Right ventricle myocardium inferior (tissue), 1 donor: ENCODE measurements at places on chromosomes 1 and 21.

GRCh38 chr1:230632273-230632873 is 9.9 kb upstream of the COG2 start:
- no peak for DNase-seq

DNA sequence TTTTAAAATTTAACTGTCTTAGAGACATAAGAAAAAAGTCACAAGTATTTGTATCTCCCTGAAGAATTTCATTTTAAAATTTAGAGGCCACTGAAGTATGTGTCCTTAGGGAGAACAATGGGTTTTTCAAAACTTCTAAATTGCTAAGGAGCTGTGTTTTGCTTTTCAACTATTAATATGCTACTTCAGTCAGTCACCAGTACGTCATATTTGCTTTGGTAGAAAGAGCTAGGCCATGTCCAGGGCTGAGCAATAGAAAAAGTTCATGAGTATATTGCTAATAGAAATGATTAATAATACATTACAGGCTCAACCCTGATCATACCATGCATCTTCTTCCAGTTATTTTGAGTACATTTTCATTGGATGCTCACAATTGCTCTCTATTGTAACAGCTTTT is 1.7 kb upstream of the SGIP1 start:
- no peak for DNase-seq

- DNase-seq, result no peak
Measured at GRCh38 chr21:22258821-22259220, 1260.6 kb downstream of the NCAM2 start.

DNA sequence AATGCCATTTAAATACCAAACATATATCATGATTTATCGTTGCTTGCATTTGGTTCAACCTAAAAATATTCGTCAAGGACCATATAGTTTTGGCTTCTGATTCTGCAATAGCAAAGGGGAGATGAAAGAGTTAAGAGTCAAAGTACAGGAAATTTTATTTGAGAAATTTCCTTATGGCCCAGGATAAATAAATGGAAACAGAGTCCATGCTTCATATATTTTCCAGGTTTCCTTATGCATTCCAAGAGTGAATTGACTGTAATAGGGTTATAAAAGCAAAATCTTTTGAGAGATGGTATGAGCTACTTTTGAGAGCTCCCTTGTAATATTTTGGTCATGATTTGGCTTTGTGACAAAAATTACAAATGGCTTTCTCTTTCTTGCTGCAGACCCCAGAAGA is 140.1 kb downstream of the HMCN1 start:
- no peak for DNase-seq

- DNase-seq, result no peak
Measured at GRCh38 chr1:94279462-94279861, 42.1 kb upstream of the ARHGAP29 start.

DNA sequence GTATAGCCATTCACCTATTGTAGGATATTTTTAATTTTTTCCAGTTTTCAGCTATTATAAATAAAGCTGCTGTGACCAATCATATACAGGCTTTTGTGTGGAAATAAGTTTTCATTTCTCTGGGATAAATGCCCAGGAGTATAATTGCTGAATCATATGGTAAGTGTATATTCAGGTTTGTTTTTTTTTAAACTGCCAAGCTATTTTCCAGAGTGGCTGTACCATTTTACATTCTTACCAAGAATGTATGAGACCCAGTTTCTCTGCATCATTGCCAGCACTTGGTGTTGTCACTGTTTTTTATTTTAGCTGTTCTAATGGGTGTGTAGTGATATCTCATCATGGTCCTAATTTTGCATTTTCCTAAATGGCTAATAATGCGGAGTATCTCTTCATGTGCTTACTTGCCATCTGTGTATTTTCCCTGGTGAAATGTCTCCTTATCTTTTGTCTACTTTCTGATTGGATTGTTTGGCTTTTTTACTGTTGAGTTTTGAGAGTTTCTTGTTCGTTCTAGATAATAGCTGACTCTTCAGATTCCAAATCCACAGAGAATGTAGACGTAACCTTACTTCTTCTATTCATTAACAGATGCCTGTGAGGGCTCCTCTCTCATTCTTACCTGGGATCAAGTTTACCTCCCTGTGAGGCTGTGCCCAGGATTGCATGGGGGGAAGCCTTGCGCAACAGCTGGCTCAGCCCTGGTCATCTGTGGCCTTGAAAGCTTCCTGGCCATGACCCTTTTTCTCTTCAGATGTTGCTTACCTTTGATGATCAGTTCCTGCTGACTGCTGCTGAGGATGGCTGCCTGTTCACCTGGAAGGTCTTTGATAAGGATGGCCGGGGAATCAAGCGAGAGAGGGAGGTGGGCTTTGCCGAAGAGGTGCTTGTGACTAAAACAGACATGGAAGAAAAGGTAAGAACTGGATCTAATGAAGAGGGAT is 42.6 kb downstream of the CFAP57 start:
- DNase-seq, result no peak

DNA sequence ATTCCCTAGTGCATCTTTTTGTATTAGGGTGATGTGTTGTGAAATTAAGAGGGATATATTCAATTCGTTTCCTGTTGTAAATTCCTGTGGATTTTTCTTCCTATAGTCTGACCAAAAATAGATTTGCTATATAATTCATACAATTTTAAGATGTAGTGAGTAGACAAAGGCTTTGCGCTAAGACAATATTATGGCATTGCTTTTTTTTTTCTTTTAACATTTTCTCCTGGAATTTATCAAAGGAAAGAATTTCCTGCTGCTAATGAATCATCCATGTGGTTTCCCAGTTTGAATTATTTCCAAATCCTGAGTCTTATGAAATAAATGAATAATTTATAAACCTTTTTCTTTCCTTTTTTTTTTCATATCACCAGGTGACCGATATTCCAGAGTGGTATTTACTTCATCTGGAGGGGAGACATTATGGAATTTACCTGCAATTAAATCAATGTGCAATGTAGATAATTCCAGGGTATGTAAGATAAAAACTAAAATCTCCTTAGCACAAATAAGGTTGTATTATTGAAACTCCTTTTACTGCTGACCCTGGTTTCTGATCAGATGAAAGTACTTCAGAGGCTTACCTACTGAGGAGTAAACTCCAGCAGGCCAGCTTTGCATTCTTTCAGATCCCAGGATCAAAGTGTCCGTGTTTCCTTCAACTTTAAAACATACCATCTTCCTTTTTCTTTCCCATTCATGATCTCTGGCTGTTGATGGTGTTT is 148.4 kb downstream of the TLR5 start:
- DNase-seq, result no peak

- DNase-seq, result no peak
Measured at GRCh38 chr1:25577134-25577920, 33.9 kb downstream of the LDLRAP1 start.

DNA sequence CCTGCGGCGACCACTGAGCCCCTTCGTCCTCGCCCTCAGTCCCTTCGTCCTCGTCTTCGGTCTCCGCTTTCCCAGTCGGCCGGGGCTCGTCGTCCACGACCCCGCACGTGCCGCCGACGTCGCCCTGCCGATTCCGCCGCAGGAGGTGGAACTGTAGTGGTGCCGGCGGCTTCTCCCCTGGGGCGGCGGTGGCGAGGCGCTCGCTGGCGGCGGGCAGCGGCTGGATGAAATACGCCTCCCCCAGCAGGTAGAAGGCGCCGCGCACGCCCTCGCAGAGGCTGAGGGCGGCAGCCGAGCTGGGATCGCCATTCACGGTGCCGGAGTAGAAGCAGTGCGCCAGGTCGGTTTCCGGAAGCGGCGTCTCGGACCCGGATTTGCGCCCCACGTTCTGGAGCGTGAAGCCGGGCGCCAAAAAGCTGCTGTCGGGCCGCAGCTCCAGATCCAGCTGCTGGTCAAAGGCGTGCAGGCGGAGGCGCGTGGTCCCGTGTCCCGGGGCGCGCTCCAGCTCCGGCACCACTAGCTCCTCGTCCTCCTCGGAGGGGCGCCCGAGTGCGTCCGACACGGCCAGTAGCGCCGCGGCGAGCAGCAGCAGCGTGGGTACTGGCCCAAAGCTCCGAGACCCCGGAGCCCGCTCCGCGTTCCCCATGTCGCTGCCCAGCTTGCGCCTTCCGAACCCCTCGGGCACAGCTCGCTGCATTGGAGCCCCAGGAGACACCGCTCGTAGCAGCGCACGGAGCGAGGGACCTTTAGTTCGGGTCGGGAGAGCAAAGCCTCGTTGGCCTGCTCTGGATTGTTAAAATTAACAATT is 747 bp downstream of the ADAMTS1 start:
- DNase-seq, result peak; percentile 80

- DNase-seq, result peak; percentile 85
Measured at GRCh38 chr1:180954005-180954800, 41.5 kb downstream of the KIAA1614 start.

GRCh38 chr1:173477286-173478093 is at the start of gene PRDX6:
Gene PRDX6, plus strand, starts transcription at chr1:173477335. Its CDS starts 63 bp downstream, at chr1:173477398.
- peak; percentile 95 for DNase-seq

- no peak for DNase-seq
Measured at GRCh38 chr1:164659621-164660411, 100.8 kb downstream of the PBX1 start.

- DNase-seq, result no peak
Measured at GRCh38 chr1:7808253-7808844, 24.3 kb downstream of the PER3 start.

- no peak for DNase-seq
Measured at GRCh38 chr1:221937155-221937953, 195.5 kb upstream of the DUSP10 start.

- no peak for DNase-seq
Measured at GRCh38 chr1:169511316-169512005, 25.7 kb upstream of the SLC19A2 start.

DNA sequence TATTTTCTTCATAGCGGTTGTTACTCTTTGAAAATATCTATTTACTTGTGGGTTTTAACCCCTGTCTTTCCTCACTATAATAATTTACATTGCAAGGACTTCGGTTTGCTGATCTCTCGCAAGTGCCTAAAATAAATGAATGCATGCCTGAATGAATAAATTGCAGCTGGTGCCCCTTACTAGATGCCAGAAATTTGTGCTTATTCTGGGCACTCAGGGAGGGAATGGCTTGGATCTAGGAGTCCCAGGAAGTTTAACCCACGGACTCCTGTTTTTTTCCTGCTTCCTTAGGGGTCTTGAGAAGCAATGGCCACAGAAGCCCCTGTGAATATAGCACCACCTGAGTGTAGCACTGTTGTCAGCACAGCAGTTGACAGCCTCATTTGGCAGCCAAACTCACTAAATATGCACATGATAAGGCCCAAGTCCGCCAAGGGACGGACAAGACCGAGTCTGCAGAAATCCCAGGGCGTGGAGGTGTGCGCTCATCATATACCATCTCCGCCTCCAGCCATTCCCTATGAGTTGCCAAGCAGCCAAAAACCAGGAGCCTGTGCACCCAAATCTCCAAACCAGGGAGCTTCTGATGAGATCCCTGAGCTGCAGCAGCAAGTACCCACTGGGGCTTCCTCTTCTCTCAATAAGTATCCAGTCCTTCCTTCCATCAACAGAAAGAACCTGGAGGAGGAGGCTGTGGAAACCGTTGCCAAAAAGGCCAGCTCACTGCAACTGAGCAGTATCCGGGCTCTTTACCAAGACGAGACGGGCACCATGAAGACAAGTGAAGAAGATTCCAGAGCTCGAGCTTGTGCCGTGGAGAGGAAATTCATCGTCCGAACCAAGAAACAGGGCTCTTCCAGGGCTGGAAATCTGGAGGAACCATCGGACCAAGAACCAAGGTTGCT is 4.2 kb upstream of the PLA2G2C start:
- DNase-seq, result no peak

GRCh38 chr1:168960114-168960513 is 146.4 kb upstream of the ATP1B1 start:
- no peak for DNase-seq

DNA sequence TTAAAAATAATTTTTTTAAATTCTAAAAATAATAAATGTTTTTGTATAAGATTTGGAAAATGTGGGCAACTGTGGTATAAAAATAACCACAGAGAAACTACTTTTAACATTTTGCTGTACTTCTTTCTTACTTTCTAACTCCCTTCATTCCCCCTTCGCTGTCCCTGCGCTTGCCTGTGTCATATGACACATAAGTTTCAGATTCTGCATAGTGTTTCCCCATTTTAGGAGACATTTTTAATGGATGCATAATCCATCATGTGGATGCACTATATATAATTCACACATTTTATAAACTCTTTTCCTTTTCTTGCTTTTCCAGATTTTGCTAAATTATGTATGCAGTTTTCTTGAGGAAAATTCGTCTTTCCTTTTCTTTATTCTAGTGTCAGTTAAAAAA is 16.3 kb downstream of the ATG4C start:
- no peak for DNase-seq

DNA sequence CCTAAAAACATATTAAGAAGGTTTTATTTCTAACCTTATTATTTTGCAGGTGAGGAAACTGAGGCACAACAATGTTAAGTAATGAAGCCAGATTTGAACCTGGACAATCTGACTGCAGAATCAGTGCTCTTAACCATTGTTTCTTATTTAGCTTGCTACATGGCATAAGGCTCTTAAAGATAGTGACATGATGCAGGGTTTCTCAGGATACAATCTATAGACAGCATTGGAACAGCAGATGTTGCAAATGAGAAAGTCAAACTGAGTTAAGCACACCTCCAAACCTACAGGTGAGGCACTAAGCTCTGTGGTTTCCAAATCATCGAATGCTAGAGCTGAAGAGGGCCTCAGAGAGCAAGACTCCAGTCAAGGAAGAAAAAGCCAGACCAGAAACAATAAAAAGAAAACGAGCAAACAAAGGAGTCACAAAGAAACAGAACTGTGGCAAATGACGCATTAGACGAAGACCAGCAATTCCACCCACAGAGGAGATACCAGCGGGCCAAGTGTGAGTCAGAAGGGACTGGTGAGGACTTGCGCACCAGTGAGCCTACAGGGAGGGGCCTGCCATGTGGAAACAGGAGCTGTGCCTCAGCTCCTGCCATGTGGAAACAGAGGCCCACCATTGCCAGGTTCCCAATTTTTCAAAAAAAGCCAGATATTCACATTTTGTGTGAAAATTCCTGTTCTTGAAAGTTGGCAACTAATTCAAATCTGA is 14.4 kb downstream of the CD58 start:
- DNase-seq, result no peak

GRCh38 chr1:234670967-234671626 is 61.1 kb upstream of the IRF2BP2 start:
- DNase-seq, result no peak

- DNase-seq, result no peak
Measured at GRCh38 chr1:198030682-198031081, 113.5 kb downstream of the LHX9 start.

- DNase-seq, result no peak
Measured at GRCh38 chr1:45038240-45038639, 26.2 kb downstream of the UROD start.

- no peak for DNase-seq
Measured at GRCh38 chr1:55466373-55466772, 251.2 kb upstream of the USP24 start.

DNA sequence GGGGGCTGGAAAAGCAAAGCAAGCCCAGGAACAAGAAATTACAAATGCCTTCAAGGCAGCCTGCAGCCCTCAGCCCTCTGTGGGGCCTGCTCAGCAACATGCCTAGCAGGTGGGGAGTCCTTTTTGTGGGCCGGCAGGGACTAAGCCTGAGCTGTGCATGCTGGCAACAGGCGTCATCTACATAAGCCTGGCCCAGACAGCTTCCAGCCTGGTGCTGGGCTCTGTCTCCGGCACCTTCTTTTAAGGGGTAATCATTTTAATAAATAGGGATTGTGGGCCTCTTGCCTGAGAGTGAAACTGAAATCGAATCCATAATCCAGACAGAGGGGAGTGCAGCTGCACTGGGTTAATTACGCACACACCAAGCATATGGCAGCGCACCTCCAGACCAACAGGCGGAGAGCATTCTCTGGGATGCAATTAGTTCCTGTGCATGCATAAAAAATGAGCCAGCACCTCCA is 96.6 kb downstream of the DDX20 start:
- no peak for DNase-seq

- no peak for DNase-seq
Measured at GRCh38 chr1:88175631-88176226, 508.3 kb upstream of the PKN2 start.
